ENCODE measurements at places on chromosomes 11 and 22.

DNA sequence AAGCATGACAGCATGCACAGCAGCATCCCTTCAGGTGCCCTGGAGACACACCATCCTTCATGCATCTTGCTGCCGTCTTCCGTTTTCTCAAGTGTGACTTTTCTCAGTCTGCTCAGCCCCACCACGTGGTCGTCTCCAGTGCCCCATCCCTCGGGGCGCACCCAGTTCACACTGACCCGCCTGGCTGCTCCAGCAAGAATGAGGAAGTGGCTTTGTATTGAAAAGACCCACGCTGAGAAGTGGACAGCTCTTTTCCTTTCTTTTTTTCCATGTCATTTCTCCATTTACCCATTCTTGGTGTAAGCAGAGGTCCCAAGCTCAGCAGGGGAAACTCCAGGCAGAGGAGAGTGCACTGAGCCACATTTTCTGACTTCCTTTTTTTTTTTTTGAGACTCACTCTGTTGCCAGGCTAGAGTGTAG, 14.5 kb downstream of the SERPINH1 start:
- no peak for DNase-seq

DNA sequence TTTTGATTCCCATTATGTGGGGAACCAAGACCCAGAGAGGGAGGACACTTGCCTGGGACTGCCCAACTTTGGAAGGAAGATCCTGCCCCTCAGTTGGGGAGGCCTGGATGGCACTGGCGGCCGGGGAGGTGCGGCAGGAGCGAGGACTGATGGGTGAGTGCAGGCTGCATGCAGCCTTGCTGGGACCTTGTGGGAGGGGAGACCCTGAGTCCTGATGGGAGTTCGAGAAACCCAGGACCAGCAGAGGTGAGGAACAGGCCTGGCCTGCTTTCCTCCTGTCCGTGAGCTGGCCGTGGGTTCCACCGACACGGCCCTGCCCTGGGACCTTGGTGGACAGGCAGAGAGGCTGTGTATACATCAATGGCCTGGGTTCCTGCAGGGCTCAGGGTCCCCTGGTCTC, 19.3 kb upstream of the SMIM38 start:
- DNase-seq = no peak

DNA sequence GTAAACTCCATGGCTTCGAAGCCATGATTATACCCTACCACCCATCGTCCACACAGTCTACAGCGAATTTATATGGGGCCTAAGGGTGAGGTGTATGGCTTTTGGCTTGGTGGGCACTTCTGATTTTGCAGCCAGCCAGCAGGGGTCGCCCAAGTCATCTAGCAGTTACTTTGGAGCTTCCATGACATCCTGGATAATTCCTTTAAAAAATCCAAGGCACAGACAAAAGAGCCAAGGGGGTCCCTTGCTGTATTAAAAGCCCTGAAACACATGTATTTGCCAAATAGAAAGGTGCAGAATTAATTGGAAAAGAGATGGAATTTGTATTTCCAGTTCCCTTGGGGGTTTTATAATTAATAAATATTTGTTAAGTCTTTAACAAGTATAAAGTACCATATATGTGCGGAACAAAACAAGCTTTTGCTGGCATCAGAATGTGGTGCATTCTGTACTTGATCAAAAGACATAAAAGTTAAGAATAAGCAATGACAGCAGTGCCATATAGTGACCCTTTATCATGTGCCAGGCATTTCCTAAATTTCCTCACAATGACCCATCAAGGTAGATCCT, 132.8 kb upstream of the PITPNB start:
- DNase-seq = no peak

- no peak for DNase-seq
Measured at GRCh38 chr11:92413757-92414513, 189.3 kb downstream of the FAT3 start.

DNA sequence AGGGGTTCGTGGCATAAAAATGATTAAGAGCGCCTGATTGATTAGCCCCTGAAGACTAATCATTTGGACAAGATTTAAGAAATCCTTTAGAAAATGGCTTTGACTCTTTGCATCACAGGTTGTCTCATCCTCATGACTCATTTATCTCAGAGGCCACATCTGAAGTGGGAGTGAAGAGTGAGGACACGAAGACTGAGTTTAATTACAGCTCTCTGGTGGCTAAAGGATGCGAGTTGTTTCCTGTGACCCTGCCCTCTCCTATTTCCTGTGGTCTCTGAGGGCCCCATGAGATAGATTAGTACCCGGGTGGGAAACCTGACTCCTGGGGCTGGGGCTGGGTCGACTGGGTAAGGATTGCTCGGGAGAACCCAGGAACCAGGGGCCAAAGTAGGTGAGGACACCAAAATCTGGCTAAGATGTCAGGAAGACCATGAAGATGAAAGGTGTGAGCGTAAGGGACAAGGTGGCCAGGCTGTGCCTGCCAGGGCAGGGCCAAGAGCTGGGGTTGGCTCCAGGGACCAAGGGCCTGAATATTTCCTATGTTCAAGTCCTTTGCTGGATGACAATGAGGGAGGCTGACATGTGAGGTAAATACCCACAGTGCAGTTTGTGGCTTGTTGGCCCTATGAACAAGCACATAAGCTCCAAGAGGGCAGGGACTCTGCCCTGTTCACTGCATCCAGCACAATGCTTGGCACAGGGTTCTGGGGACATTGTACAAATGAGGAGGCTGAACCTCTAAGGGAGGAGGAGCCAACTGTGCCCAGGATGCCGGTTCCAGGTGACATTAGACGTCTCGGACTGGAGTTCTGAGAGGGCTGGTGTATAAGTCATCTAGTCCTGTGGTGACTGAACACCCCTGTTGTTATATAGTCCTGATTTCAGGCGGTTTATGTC, 3.6 kb downstream of the OTOG start:
- DNase-seq = no peak

GRCh38 chr11:81707881-81708280, 1025.8 kb downstream of the FAM181B start:
- DNase-seq = peak; percentile 1

DNA sequence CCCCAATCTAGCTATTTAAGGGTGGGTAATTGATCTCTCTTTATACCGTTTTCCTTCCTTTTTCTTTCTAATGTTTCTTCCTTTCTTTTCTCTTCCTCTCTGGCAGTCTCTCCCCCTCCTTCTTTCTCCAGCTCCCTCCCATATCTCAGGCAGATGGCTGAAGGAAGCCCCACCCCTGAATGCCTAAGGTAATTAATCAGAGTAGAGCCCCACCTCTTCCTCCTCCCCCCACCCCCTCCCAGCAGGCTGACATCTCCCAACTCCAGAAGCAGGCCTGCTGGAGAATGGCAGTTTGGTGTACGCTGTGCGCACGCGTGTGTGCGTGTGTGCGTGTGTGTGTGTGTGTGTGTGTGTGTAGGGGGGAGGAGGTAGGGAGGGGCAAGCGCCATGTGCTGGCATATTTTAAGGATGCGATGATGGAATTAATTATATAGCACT, 122.6 kb downstream of the APOL5 start:
- DNase-seq = no peak

- DNase-seq = no peak
Measured at GRCh38 chr11:74147199-74147929, 23.4 kb downstream of the C2CD3 start.

GRCh38 chr11:1939006-1939625, 8.0 kb upstream of the MRPL23 start:
- no peak for DNase-seq

GRCh38 chr22:35628732-35629131, 11.6 kb upstream of the MB start:
- no peak for DNase-seq
